ENCODE measurements at places on chromosomes 1 and 21.

- no peak for DNase-seq
Observed at GRCh38 chr1:174314433-174314832, 133.3 kb upstream of the GPR52 start.

GRCh38 chr1:28136169-28136921 is 40.1 kb downstream of the PTAFR start:
- no peak for DNase-seq

GRCh38 chr1:165520646-165521045 is 23.2 kb upstream of the LRRC52 start:
- DNase-seq: no peak

GRCh38 chr1:188372821-188373220 is 1544.1 kb downstream of the PLA2G4A start:
- peak; percentile 2 for DNase-seq

DNA sequence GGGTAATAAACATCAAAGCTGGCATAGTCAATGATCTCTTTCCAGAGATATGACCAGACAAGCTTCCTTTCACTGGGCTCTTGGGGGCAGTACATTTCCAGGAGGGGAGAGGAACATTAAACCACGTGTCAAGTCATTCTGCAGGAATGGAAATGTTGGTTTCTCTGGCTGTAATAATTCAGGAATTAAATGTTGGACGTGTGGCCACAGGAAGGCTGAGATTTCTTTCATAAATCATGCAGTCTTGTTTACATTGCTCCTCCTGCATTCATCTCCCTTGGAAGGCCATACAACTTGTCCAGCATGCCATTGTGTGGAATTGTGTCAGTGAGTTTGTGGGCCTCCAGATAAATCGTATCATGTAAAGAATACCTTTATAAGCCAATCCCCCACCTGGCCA is 259.2 kb downstream of the ADGRL2 start:
- DNase-seq: peak; percentile 56

DNA sequence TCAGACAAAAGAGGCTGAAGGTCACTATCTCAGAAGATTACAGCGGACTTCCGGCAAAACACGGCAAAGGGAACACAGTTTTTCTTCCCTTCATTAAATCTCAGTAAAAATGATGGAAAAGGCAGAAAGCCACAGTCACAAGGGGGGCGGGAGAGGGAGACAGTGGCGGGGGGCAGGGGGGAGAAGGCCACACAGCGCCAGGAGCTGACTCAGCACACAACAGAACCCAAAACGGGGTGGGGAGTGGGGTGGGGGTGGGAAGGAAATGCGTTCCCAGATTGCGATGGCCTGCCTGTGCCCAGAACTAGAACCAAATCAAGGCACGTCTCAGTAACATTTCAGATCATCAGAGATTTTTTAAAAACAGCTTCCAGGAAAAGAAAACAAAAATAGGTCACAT is 13.4 kb downstream of the CFAP74 start:
- no peak for DNase-seq
